ENCODE measurements at places on chromosomes 13 and 19. TPM values are rescaled to one million over a fixed set of nuclear protein-coding genes. Genes with fewer than 3 reads are reported as not detected.

The ZIC5 gene
- total RNA-seq, result not detected

GRCh38 chr13:67343777-67344176, 113.6 kb upstream of the PCDH9 start:
- no peak for DNase-seq

GRCh38 chr19:10812196-10812595, 23.8 kb downstream of the TMED1 start:
- DNase-seq, result no peak

The CELF5 gene
- total RNA-seq, result not detected

- no peak for DNase-seq
These were observed 2.2 kb downstream of the TNNT1 start for GRCh38 chr19:55146705-55147273.

The ZNF616 gene
- 18.0 TPM for total RNA-seq

DNA sequence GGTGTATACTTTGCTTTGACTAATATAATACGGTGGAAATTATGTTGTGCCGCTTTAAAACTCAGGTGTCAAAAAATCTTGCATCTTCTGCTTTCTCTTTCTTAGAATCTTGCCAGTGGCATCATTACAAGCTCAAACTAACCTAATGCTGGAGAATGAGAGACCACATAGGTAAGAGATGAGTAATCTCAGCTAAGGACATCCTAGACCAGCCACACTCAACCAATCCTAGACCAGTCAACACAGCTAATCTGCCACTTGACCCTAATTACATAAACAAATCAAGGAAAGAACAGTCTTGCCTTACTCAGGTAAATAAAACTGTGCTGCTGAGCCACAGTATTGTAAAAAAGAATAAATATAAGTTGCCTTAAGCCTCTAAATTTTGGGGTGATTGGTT, 1323.9 kb upstream of the SPRY2 start:
- DNase-seq, result no peak

The IRF3 gene
- 97.3 TPM for total RNA-seq

The NKPD1 gene
- total RNA-seq, result not detected

- DNase-seq, result peak; percentile 89
These were observed 279.8 kb downstream of the DNAJC15 start for GRCh38 chr13:43303033-43303729.

GRCh38 chr19:41535029-41535622, 40.8 kb upstream of the CEACAM21 start:
- DNase-seq, result no peak

GRCh38 chr13:73715114-73715910, 418.9 kb downstream of the KLF12 start:
- DNase-seq, result no peak

GRCh38 chr13:48144413-48145035, 49.6 kb upstream of the MED4 start:
- DNase-seq, result peak; percentile 75

GRCh38 chr13:99066219-99066618, 88.4 kb upstream of the DOCK9 start:
- no peak for DNase-seq

GRCh38 chr13:41587490-41587889, 130.1 kb downstream of the RGCC start:
- DNase-seq, result no peak

GRCh38 chr13:54004026-54004699, 975.5 kb downstream of the OLFM4 start:
- DNase-seq, result no peak

DNA sequence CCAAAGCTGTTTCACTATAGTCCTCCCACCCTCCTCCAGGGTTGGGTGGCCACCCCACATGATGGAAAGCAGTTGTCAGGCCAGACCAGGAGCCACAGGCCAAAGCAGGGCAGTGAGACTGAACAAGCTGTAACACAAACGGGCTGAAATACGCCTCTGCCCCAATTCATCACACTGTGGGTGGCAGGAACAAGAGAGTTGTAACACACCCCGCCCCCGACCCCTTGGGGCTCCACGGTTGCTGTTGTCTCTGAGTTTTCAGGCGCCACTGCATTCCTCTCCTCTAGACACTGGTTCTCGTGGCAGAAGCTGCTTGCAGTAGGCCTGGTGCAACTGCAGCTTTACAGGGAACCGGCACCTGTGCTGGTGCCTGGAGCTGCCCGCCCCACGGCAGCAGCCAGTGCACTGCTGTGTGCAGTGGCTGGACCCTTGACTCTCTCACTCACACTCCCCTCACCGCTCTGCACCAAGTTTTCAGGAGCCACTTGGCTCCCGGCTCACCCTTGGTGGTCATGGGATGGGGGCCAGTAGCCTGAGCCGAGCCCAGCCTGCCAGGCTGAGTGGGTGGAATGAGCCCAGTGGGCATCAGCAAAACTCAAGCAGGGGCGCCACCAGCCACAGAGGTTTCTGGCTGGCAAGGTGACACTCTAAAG, 1314.5 kb upstream of the MIR17HG start:
- DNase-seq, result no peak

- no peak for DNase-seq
These were observed 53.3 kb downstream of the MBD3L2B start for GRCh38 chr19:6967967-6968366.

The TEX26 gene
- total RNA-seq, result 6.2 TPM

The MISP3 gene
- 3.5 TPM for total RNA-seq

- no peak for DNase-seq
These were observed 116.5 kb upstream of the FBXL3 start for GRCh38 chr13:77143431-77143830.

The ZNF71 gene
- 8.3 TPM for total RNA-seq

The CATSPERD gene
- 10.0 TPM for total RNA-seq

The FLT3LG gene
- total RNA-seq, result 2.9 TPM

- DNase-seq, result no peak
These were observed 301.9 kb upstream of the OBI1 start for GRCh38 chr13:78960881-78961280.

DNA sequence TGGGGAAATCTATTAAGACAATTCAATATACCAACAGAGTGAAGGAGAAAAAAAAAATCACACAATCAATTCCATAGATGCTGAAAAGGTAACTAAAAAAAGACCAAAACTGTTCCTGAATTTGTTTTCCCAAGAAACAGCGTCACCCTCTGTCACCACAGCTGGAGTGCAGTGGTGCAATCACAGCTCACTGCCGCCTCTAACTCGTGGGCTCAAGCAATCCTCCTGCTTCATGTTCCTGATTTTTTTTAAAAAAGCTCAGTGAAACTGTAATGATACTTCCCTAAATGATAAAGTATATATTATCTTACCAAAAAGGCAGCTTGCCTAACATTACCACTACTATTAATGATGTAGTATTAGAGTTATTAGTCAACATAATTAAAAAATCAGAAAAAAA, 19.6 kb upstream of the ZFP14 start:
- no peak for DNase-seq

The TPGS1 gene
- 12.2 TPM for total RNA-seq

GRCh38 chr19:3041327-3041726, 12.2 kb upstream of the TLE2 start:
- DNase-seq, result no peak

- no peak for DNase-seq
These were observed 91.1 kb downstream of the RAB20 start for GRCh38 chr13:110470272-110471009.

GRCh38 chr19:39913682-39914333, 20.6 kb downstream of the FCGBP start:
- no peak for DNase-seq

The HPN gene
- total RNA-seq, result 15.4 TPM

The FGF9 gene
- total RNA-seq, result 1.3 TPM

DNA sequence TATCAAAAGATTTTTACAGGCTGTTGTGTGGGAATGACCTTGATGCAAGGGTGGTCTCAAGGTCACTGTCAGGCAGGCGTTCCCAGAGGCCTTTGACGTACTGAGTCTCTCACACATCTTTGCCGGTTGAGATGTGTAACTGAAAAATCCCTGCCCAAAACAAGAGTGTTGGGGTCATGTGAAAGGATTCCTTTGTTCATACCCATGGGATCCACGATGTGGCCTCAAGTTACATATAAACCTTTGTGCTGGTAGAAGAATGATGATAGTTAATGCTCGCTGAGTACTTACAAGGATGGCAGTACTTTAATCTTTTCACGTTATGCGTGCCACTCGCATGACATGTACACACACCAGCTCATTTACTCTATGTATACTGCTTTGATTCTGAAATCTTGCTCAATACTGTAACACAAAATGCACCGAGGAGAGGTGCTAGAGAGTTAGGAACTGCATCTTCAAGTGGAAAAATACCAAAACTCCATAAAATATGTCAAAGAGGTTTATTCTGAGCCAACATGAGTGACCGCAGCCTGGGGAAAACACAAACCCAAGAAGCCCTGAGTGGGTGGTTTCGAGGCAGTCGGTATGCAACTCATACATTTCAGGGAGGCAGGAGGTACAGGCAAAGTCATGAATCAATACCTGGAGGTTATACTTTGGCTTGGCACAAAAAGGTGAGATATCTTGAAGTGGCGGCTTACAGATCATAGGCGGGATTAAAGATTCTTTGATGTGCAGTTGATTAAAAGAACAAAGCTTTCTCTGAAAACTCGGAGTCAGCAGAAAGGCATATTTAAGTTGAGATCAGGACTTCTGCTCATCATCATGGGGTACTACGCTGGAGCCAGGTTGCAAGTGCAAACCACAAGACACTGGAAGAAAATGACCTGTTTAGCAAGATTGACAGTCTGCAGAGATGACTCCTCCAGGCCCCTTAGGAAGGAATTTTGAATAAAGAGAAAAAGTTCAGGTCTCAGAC, 87.4 kb upstream of the ARHGEF7 start:
- DNase-seq, result peak; percentile 40

The PNMA8B gene
- 4.1 TPM for total RNA-seq

DNA sequence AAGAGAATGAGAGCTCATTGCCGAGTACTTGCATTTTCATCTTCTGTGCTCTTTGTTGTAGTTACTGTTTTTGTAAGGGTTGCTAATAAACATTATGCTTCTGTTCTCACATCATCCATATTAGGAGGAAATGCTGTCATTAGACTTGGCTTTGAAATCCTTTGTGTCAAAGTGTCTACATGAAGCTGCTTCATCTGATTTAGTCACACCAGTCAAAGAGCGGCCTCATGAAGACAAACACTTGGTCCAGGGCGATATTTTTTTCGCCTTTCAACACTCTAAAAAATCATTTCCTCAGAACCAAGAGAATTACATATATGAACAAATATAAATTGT, 105.0 kb downstream of the SPRY2 start:
- DNase-seq, result peak; percentile 36

DNA sequence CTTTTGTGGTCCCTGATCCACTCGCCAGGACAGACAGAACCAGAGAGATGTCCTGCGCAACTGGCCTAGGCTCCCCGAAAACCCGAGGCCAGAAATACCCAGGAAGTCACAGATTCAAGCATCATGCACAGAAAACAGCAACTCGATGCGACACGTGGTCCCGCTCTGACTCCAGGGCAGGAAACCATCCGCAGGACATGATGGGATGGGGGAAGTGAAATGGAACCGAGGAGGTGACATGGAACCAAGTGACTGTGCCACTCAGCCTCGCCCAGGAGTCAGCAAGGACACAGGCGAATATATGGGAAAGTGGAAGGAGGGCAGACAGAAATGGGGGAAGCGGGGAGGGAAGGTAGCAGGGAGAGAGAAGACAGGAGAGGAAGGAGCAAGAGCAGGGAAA, 1.1 kb downstream of the ZSCAN18 start:
- DNase-seq, result no peak

The COG6 gene
- total RNA-seq, result 28.0 TPM

DNA sequence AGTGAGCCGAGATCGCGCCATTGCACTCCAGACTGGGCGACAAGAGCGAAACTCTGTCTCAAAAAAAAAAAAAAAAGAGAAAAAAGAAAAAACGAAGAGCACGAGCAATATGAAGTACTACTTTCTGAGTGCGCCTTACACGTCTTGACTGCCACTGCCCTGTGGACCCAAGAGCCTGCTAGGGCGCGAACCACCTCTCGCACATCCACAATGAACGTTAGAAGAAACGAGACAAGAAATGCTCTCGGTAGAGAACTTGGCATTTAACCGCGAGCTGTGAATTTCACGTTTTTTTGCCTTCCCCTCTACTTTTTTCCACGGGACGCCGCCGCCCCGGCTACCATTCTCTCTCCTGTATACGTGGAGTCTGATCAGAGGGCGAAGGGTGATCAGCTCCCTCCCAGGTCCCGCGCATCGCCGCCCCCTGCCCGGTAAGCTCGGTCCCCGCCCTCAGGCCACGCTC, 454 bp downstream of the TIMM44 start:
- DNase-seq, result no peak

GRCh38 chr19:18771328-18772242, 19.5 kb downstream of the COMP start:
- no peak for DNase-seq

GRCh38 chr19:31355665-31356289, 6.5 kb upstream of the TSHZ3 start:
- no peak for DNase-seq

- no peak for DNase-seq
These were observed 204.9 kb downstream of the COL4A1 start for GRCh38 chr13:110102053-110102452.

GRCh38 chr13:107835339-107836018, 379.9 kb downstream of the LIG4 start:
- DNase-seq, result no peak

The LGALS7B gene
- not detected for total RNA-seq

- DNase-seq, result no peak
These were observed 24.8 kb upstream of the ZNF527 start for GRCh38 chr19:37346091-37346490.

- no peak for DNase-seq
These were observed 15.6 kb upstream of the PNMA8B start for GRCh38 chr19:46511237-46511636.
